ENCODE measurements at places on chromosomes 7 and 10.

GRCh38 chr7:14229047-14229446, 239.6 kb upstream of the ETV1 start:
- no peak for DNase-seq

- no peak for DNase-seq
Measured at GRCh38 chr7:13749636-13750035, 239.8 kb downstream of the ETV1 start.

DNA sequence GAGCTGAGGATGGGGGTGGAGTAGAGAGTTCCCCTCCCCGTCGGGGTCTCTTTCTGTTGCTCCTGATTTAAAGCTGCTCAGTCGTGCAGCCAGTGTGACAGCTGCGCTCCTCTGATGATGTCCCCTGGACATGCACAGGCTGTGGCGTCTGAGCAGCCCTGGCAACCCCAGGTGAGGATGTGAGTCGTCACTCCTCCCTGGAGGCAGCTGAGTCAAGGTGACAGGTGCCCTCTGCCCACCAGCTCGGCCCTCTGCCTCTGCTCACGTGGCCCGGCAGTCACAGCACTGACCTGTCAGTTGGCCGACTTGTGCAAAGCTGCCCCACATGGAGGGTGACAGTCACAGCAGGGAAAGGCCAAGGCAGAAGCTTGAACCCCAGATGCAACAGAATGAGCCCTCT, 33.9 kb downstream of the ANXA8 start:
- no peak for DNase-seq

- no peak for DNase-seq
Measured at GRCh38 chr7:38394660-38395059, 121.2 kb upstream of the TARP start.

- DNase-seq = no peak
Measured at GRCh38 chr7:50156706-50157105, 63.7 kb upstream of the ZPBP start.

DNA sequence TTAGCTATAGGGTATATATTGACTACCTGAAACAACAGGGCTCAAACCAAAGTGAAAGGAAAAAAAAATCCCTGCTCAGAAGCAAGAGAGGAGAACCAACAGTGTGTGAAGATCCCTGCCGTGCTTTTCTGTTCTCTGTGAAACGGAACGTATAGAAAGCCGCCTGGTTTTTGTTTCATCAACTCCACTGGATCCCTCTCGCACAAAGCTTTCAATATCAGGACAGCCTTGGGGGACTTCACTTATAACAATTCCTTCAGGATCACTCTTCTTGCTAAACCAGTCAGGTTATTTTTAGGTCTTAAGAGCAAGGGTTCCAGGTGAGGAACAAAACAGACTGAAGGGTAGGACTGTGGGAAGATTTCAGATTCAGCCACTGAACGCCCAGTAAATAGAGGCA, 151.1 kb upstream of the CACNA2D1 start:
- no peak for DNase-seq

DNA sequence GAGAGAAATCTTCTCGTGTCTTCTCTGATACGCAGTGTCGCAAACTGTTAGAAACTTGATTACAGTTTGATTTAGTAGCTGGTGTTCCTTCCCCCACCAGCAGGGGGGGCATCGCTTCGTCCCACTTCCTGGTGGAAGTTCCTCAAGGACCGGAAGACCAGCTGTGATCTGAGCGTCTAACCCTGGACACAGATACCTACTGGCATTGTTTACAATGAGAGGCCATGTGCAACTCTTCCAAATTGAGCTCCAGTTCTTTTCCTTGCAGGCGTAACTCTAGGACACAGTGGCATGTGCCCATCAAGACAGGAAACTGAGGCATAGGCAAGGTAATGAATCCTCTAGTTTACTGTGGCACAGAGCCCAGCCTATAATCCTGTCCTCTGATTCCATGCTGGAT, 219.0 kb downstream of the CCDC3 start:
- DNase-seq = peak; percentile 32

DNA sequence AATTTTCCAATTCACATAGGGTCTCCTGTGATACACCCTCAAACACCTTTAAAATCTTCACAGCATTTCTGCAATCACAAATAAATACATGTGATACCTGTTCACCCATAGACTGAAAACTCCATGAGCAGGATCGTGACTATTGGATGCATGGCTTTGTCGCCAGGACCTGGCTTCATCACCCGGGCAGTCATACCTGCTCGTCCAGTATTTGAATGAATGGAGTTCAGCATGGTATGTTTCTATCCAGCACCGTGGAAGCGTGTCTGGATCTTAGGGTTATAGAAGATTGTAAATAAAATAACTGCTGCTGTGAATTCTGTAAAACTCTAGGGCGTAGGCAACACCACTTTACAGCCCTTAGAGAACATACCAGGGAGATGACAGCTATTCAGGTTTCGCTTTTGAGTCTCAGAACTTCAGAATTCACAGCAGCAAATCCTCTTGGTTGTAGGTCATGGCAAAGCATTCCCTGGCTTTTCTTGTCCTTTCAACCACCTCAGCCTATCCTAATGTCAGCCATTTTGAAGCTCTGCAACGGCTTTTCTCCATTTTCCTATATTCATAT, 47.4 kb upstream of the USP6NL start:
- DNase-seq = no peak

DNA sequence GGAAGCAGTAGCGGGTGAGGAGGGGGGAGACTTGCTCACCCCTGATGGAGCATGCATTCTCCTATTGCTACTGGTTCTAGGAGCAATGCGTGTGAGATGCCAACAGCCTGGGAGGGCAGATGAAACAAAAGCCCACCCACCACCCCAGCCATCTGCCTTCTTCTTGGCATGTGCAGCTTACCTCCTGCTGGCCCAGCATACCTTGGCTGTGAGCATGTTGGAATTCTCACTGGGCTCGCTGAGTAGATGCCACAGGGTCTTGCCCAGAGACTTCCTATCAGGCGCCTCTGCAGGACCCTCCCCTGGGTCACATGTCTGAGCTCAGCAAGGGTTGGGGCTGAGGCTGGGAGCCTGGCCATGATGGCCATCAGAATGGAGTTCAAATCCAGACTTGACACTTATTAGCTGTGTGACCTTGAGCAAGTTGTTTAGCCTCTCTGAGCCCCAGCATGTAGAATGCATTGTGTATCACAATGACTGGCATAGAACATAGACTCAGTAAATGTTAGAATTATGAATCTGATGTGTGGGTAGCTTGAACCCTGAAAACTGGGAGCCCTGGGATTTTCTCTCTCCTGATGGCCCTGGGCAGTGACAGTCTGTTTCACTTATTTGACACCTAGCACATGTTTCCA, 38.2 kb downstream of the CDH23 start:
- DNase-seq = no peak

GRCh38 chr7:47556511-47557180, 25.3 kb downstream of the TNS3 start:
- no peak for DNase-seq

DNA sequence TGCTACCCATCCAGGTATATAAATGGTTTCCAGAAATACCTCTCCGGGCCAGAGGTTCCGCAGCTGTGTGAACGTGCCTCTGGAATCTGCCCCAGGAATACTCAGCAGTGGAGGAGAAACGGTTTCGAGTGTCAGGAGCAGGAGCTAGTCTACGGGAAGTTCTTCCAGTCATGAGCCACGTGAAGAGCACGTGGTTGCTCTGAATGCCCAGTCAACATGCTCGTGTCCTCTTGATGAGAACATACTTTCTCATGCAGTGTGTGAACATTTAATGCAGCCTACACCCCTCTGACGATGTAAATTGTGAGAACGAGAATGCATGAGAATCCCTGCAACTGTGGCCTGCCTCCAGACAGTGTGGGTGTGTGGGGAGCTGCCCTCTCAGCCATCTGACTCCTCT, 277.0 kb upstream of the SHH start:
- no peak for DNase-seq

GRCh38 chr10:48468130-48468790, 136.6 kb downstream of the ARHGAP22 start:
- DNase-seq = no peak

DNA sequence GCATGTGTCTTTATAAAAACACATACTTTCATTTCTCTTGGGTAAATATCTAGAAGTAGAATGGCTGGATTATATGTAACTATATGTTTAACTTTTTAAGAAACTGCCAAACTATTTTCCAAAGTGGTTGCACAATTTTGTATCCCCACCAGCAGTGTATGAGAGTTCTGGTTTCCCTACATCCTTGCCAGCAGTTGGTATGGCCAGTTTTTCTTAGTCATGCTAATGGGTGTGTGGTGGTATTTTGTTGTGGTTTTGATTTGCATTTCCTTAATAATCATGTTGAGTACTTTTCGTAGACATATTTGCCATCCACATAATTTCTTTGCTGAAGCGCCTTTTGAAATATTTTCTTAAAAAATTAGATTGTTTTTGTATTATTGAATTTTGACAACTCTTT, 60.3 kb downstream of the NEUROG3 start:
- no peak for DNase-seq

DNA sequence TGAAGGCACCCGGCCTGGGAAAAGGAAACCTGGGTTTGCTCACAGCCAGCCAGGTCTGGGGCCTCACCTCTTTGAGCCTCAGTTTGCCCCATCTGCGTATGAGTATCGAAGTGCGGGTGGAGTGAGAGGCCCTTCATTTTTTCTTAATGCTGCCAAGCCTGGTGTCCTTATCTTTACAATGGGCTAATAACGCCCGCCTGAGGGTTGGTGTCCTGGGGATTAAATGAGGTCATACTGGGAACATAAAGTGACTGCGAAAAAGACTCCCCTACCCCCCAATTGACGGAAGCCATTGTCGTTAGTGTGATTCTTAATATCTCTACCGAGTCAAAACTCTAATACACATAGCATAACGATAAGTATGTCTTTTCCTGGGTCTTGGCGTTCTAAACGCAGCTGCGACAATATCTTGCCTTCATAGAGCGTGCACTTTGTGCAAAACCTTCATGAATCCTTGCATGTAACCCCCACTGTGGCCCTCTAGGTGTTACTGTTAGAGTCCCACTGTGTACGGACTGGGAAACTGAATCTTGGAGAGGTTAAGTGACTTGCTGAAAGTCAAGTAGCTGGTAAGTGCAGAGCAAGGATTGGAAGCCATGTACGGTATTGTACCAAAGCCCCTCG, 11.4 kb upstream of the GRB10 start:
- no peak for DNase-seq

DNA sequence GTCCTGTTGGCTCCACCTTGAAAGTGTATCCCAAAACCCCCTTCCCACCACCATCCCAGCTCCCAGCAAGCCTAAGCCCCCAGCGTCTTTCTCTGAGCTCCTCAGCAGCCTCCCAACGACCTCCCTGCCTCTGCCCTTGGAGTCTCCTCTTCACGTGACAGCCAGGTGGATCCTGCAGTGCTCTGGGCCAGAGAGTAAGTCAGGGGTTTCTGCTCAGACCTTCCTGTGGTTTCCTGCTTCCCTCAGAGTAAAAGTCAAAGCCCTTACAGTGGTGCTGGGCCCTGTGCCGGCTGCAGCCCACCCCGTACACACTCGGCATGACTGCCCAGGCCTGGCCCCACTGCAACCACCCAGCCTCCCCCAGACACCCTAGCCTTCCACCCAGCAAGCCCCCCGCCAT, 51.9 kb downstream of the OAT start:
- no peak for DNase-seq

- no peak for DNase-seq
Measured at GRCh38 chr10:125857185-125857760, 23.8 kb downstream of the DHX32 start.

- DNase-seq = no peak
Measured at GRCh38 chr7:131753620-131754222, 197.3 kb upstream of the PODXL start.

- no peak for DNase-seq
Measured at GRCh38 chr10:97101166-97101940, 84.4 kb downstream of the SLIT1 start.

DNA sequence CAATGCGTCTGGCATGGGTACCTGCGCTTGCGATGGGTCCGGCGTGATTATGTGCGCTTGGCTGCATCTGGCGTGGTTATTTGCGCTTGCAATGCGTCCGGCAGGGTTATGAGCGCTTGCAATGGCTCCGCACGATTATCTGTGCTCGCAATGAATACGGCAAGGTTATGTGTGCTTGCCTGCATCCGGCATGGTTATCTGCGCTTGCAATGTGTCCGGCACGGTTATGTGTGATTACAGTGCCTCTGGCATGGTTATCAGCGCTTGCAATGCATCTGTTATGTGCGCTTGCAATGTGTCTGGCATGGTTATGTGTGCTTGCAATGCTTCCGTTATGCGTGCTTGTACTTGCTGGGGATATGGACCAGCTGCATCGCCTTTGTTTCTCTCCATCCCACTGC, 37.7 kb downstream of the RBAK start:
- no peak for DNase-seq

DNA sequence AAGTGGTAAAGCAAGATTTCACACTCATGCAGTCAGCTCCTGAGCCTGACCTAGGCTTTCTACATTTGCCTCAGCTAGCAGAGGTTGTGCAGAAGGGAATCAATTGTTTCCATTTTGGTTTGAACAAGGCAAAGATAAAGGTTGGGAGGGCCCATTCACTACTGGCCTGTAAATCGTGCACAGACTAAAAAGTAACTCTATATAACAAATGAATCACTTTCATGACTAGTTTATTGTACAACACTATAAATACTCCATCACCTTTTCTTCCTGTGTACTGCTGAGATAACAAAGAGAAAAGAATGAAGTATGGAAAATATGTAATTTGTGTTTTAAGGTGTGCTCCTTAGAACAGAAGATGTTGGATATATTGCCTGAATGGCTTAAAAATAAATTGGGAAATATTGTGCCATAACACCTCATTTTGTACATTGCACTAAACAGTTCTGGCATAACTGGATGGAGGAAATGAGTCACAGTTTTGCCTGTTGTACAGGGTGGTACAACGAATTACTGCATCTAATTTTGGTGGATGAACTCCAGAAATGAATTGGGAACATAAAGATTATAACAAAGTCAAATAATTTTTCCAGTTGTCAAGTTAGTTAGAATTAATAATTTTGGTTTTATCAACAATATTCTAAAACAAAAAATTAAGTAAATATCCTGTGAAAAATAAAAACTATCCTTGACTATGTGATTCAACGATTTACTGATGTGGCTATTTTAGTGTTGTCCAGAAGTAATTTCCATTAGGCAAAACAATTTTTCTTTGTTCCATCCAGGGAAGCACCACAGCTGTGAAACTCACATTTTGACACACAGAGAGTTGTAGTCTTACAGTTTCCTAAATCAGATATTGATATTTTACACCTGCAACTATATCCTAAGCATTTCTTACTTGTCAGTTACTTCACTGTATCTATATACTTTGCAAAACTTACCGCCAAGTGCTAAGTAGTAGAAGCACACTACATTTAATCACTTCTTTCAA, 18.0 kb downstream of the SEMA3C start:
- no peak for DNase-seq
